ENCODE measurements at places on chromosomes 16 and 17.

- DNase-seq: no peak
Measured at GRCh38 chr17:1939981-1940809, 84.9 kb downstream of the RTN4RL1 start.

DNA sequence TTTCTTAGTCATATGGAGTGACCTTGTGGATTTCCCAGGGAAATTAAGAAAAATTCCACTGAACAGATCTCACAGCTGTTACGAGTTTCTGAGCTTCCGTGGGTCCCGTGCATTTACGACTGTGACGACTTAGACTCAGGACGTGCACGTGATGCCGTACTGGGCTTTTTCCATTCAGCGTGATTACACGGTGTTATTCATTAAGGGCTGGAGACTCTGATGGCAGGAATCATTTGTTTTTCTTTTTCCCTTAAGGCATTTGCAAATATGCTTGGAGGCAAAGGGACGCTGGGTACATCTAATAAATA is 57.2 kb downstream of the TBC1D16 start:
- no peak for DNase-seq

GRCh38 chr17:80803451-80804428 is 187.9 kb upstream of the CHMP6 start:
- no peak for DNase-seq

DNA sequence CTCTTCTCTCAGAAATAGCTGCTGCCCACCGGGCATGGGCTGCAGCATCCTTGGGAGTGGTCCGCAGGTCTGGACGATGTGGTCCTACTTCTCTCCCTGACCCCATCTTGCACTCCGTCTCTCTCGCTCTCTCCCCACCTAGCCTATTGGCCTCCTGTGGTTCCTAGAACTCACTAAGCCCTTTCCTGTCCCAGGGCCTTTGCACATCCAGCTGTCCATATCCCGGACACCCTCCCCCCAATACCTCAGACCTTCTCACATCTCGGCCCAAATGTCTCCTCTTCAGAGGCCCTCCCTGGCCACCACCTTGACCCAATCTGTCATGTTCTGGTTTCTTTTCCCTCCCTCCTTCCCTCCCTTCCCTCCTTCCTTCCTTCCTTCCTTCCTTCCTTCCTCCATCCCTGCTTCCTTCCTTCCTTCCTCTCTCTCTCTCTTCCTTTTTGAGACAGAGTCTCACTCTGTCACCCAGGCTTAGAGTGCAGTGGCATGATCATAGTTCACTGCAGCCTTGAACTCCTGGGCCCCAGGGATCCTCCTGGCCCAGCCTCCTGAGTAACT is 4.5 kb downstream of the SLC4A1 start:
- DNase-seq: no peak

All from Caki2 (cell line).